ENCODE measurements at places on chromosomes 5 and 9.

DNA sequence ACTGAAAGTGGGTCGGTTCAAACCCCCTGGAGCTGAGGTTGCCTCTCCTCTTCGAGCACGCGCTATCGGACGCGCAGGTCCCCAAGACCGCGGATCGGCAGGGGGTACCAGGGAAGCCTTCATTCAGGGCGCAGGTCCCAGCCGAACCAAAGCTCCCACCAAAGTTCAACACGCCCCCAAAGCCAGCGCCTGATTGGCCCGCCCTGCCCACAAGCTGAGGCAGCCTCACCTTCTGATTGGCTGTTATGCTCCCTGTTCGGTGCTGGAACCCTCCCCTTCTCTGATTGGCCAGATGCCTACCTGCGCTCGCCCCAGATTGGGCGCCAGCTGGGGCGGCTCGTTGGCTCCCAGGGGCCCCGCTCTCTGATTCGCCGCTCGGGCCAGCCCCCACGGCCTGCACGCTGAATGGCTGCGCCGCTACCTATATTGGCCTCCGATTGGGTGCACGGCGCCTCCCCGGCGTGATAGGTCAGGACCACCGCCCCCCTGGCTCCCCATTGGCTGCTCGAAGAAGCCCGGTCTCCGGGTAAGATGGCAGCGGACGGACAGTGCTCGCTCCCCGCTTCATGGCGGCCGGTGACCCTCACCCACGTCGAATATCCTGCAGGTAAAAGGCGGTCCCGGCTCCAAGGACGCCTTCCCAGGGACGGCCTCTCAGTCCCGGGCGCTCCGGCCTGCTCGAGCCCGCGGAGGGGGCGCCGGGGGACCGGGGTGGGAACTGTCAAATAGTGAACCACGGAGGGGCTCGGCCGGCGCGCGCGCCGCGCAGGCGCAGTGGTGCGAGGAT lies at the start of gene DOLPP1:
DOLPP1 (plus strand) TSS at position 511 of the 787 bp plus-strand sequence; CDS start at position 532, 21 bp downstream.
- DNase-seq = peak; percentile 100

GRCh38 chr5:148542812-148543211 lies 111.5 kb downstream of the HTR4 start:
- DNase-seq = no peak

DNA sequence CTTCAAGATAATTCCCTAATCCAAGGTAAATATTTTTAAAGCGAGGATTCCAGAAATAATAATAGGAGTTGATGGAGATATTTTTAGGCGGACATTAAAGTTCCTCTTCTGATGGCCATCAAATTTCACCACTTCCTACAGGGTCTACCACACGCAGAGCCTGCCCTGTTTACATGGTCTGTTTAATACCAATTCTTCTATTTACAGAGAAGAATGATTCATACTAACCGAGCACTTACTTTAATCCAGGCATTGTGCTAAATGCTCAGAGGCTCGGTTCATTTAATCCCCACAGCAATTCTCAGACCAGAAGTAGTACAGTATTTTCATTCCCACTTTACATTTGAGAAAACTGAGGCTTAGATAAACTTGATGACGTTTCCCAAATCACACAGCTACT lies 3.0 kb upstream of the ITGA1 start:
- DNase-seq = no peak

- DNase-seq = peak; percentile 97
These were observed 73.0 kb downstream of the GADD45G start for GRCh38 chr9:89677702-89678395.

DNA sequence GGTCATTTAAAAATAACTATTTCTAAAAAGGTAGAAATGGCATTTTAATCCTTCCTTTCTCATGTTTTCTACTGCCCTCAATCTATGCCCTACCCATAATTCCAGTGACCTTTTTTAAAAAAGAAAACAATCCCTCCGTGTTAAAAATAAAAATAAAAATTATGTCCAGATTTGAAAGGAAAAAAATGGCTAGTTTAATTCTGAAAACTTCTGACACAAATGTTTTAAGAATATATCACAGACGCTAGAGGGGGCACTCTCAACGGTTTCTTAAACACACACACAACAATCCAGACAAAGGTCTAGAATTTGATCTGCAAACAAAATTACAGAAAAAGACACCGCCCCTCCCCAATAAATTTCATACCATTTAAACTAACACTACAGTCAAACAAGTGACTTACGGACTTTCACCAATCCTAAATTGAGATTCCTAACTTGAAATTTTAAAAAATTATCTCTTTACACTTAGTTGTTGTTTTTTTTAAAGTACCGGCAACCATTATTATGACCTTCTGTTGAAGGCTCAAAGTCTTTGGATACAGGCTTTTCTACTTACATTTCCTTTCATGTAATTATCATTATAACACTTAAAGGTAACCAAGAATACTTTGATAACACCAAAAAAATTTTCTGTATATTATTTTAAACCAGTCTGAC lies 38.2 kb downstream of the CLINT1 start:
- peak; percentile 78 for DNase-seq

- peak; percentile 37 for DNase-seq
These were observed 543.1 kb downstream of the TLE1 start for GRCh38 chr9:81146241-81146640.

GRCh38 chr9:28942941-28943340 lies 1369.7 kb upstream of the C9orf72 start:
- DNase-seq = no peak

DNA sequence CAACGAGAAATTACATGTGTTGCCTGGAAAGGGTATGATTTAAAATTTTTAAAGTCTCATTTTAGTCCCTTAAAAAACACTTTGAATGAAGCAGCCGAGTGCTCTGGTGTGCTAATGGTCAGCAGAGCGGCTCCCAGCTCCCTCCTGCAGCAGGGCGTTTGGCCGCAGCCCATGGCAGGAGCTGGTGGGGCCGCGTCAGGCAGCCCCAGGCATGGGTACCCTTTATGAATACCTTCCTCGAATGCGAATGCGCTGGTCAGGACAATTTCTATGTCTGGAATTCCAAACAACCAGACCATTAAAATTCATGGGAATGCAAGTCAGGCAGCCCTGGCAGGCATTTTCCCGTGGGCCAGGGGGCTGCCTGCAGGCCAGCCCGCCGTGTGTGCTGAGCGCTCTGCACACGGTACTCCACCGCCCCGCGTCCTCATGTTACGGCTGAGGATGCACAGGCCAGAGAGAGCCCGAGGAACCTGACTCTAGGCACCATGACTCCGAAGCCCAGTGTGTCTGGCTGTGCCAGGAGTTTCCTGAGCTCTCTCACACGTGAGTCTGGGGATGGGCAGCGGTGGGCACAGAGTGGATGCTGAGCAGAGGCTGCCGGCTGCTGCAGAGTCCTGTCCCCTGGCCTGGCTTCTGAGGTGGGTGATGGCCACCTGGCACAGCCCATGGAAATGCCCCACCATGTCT lies 123.7 kb downstream of the WNK2 start:
- DNase-seq = no peak

DNA sequence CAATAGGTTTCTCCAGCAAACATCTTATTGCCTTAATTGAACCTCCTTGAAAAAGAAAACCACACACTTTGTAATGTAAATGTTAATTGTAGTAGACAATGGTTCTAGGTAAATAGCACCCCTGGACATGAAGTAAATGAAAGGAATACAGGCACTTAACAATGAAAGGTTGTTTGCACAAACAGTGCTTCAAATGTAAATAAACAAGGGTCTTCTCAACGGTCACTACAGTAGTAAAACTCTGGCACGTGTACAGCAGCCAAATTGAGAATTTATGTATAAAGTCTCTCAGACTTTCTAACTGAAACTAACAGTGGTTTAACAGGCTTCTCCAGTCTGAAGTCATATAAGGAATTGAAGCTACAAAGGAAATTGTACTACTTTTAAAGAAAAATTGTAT lies 218.3 kb downstream of the MEF2C start:
- peak; percentile 9 for DNase-seq

- no peak for DNase-seq
These were observed 10.3 kb upstream of the GPSM1 start for GRCh38 chr9:136316896-136317676.

DNA sequence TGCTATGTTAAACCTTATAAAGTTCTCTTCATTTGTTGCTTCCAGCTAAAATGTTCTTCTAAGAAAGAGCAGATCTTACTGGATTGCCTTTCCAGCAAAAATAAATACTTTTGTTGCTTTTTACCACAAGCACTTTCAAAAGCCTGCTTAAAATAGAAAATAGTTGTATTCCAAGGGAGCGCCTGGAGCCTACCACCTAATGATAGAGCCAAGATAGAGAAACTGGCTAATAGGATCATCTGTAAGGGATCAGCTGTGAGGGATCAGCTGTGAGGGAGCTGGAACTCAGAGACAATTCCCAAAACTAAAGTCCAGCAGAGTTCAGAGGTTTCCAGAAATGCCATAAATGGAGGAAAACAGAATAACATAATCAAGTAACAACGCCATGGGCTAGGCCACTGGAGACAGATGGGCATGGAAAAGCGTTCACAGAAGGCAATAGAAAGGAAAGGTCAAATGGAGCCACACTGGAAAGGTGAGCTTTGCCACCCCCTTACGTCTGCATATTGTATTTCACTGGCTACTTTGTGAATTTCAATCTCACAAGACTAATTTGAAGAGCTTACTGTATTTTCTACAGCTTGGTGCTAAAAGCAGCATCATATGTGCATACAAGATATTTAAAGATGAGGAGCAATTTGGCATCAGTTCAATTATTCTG lies 140.6 kb upstream of the TLE4 start:
- DNase-seq = no peak

DNA sequence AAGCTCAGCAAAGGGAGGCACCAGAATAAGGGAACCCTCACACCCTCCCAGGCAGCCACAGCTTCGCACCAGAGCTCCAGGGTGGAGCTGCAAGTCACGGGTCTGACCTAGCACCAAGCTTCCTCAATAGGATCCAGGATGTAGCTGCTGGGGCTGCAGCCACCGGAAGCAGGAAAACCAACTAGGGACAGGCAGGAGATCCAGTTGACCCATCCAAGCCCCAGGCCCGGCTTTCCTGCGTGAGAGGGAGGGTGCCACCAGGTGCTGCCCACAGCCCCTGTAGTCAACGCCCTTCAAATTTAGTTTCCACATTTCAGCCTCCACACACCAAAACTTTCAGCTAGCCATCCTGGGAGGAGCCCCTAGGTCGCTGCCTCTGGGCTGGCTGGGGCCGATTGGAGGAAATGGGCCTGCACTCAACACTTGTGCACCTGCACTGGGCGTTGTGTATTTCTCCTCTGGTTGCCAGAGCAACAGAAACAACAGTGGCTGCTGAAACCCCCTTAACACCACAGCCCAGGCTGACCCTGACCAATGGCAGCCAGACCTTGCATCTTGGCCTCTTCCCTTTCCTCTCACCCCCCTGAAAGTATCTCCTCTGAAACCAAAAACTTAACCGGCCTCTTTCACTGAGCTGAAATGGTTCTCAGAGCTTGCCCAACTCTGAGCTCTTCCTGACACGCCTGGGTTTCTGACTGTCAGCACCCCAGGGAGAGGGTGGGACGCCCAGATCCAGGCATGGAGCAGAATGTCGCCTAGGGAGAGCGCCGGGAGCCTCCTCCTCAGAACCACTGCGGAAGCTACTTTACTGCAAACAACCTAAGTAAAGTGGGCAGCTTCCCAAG lies 226.5 kb upstream of the MAP3K1 start:
- DNase-seq = peak; percentile 73

GRCh38 chr5:10934783-10935355 lies 173.8 kb upstream of the DAP start:
- DNase-seq = no peak

GRCh38 chr5:115920171-115920725 lies 42.0 kb upstream of the LVRN start:
- no peak for DNase-seq

GRCh38 chr9:2055203-2055658 lies 40.1 kb downstream of the SMARCA2 start:
- DNase-seq = no peak

- DNase-seq = no peak
These were observed 7.8 kb downstream of the ENG start for GRCh38 chr9:127846443-127847177.

GRCh38 chr5:81850501-81851357 lies 99.8 kb upstream of the SSBP2 start:
- peak; percentile 59 for DNase-seq

GRCh38 chr5:52945040-52945439 lies 44.1 kb upstream of the ITGA2 start:
- DNase-seq = no peak

DNA sequence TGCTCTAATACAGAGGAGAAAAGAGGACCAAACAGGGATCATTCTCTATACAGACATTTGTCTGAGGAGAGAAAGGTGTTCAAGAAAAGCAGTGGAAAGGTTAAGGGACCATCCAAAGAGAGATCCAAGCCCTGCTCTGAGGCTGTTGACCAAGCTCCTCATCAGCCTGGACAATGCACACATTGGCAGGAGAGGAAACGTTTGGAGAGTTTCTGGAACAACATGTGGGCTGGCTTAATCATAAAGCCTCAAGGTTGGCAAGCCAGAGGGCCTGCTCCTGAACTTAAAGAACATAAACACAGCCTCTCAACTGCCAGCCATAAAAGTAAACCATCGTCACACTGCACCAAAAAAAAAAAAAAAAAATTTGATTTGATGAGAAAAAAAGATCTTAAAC lies 184.4 kb upstream of the SLC12A2 start:
- no peak for DNase-seq

DNA sequence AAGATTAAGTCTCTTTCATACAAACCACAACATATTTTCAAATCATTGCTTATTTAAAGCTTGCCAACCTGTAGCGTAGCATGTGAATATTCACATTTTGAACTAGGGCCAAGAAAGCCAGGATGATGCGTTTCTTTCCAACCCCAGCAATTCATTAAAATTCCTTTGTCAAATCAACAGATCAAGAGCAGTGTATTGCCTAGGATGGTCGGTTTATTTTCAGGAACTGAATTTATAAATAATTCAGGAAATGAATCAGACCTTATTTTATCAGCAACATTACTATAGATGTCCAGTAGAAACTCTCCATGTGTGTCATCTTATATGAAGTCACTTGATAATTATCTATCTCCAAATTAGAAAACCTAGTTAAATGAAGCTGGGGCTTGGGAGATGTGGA lies 13.2 kb upstream of the AUH start:
- DNase-seq = no peak

DNA sequence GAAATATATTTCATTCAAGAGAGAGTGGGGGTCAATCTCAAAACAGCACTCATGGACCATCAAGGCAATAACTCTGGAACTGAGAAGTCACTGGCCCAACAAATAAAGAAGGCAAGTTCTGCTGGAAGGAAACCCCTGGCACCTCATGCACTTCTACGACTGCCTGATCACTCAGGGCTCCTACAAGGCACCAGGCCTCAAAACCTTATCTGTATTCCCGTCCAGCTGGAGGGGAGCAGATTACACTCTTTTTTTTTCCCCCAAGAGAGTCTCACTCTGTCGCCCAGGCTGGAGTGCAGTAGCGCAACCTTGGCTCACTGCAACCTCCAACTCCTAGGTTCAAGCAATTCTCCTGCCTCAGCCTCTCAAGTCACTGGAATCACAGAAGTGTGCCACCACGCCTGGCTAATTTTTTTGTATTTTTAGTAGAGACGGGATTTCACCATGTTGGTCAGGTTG lies 49.9 kb downstream of the P4HA2 start:
- DNase-seq = no peak

All from tongue (tissue), 3 donors.